ENCODE measurements at places on chromosomes 7 and 10. TPM values are rescaled to one million over a fixed set of nuclear protein-coding genes. Genes with fewer than 3 reads are reported as not detected.
A peak's percentile ranks its signal among the peaks of the same experiment; 100 is the strongest.

- no peak for DNase-seq
These were observed 120.9 kb upstream of the EGFR start for GRCh38 chr7:54897891-54898290.

GRCh38 chr10:44685747-44686146 is 225.4 kb upstream of the TMEM72 start:
- DNase-seq = no peak

DNA sequence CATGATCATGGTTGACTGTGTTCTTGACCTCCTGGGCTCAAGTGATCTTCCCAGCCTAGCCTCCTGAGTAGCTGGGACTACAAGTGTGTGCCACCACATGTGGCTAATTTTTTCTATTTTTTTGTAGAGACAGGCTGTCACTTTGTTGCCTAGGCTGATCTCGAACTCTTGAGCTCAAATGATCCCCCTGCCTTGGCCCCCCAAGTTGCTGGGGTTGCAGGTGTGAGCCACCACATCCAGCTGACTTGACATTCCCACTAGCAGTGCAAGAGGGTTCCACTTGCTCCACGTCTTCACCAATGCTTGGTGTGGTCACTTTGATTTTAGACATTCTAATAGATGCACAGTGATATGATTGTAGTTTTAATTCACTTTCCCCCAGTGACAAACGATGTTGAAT is 25.1 kb downstream of the CYP26A1 start:
- no peak for DNase-seq

- DNase-seq = no peak
These were observed 356.8 kb downstream of the GLRX3 start for GRCh38 chr10:130493021-130493420.

DNA sequence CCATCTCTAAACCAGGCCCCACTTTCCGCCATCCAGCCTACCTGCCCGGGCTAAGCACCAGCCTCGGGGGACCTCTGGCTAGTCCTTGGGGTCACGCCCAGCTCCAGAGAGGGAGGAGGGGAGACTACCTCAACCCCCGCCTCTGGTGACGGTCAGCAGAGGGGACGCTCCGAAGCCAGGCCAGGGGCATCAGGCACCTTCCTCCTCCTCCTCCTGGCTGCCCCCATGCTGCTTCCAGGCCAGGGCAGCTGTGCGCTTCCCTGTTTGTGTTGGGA is 4.0 kb upstream of the SMARCD3 start:
- DNase-seq = no peak

DNA sequence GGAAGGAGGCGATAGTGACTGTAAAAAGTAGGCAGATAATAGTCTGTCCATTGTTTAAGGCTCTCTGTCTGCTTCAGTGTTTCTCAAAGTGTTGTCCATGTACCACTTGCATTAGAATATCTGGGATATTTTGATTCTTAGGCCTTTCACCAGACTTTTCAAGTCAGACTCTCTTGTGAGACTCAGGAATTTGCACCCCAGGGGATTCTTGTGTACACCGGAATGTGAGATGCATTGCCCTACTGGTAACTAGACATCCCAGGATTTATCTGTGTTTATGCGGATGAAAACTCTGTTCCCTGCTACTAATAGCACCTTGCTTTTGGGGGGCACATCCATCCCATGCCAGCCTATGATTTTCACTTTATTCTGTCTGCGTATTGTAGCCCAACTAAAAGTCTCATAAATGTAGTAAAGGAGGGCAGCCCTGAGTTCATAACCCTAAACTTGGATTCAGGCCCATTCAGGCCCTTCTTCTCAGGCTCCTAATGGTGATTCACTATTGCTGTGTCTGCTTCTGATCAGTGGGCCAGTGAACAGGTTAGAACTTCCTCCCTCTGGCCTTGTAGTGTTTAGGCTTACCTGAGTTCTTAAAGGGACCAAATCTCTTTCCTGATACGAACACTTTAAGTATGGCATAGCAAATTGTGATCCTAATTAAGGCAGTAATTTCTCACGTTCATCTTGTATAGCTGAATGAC is 71.8 kb upstream of the RPA3 start:
- no peak for DNase-seq

GRCh38 chr10:121324678-121325213 is 273.5 kb downstream of the FGFR2 start:
- DNase-seq = no peak

GRCh38 chr7:141221007-141221612 is 147.2 kb downstream of the TMEM178B start:
- no peak for DNase-seq

DNA sequence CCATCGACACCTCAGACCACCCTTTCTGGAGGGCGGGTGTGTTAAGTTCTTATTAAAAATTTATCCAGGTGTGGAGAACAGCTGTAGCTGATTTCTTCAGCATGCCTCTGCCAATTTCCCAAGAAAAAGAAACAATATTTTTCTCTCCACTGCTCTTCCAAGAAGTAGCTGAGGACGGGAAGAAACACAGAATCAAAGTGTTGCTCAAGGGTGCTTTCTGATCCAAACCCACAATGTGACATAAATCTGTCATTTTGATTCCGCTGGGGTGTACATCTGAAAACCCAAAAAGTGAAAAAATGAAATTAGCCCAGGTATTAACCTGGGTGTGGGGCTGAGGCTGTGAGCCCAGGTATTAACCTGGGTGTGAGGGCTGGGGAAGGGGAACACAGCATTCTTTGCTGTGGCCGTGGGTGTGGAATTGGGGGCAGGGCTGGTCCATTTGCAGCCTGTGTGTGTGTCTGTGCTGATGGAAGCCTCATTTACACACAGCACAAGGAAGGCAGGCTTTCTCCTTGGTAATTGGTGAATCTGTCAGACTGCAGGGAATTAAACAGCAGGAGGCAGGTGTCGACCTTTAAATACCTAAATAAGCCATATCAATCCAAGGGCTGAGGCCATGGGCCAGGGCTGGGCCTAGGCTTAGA is 48.4 kb upstream of the CCDC3 start:
- DNase-seq = no peak

- DNase-seq = no peak
These were observed 154.2 kb downstream of the ARHGAP12 start for GRCh38 chr10:31774299-31774900.

DNA sequence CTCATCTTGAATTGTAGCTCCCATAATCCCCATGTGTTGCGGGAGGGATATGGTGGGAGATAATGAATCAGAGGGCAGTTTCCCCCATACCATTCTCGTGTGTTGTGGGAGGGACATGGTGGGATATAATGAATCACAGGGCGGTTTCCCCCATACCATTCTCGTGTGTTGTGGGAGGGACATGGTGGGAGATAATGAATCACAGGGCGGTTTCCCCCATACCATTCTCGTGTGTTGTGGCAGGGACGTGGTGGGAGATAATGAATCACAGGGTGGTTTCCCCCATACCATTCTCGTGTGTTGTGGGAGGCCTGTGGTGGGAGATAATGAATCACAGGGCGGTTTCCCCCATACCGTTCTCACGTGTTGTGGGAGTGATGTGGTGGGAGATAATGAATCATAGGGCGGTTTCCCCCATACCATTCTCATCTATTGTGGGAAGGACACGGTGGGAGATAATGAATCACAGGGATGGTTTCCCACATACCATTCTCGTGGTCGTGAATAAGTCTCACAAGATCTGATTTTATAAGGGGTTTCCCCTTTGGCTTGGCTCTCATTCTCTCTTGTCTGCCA is 271.0 kb downstream of the MAD1L1 start:
- DNase-seq = peak; percentile 84

- DNase-seq = no peak
These were observed 104.0 kb downstream of the GRM3 start for GRCh38 chr7:86747698-86748097.

GRCh38 chr7:28389504-28390395 is 22.6 kb upstream of the CREB5 start:
- peak; percentile 56 for DNase-seq

- DNase-seq = no peak
These were observed 179.5 kb upstream of the KLF6 start for GRCh38 chr10:3964516-3964915.

DNA sequence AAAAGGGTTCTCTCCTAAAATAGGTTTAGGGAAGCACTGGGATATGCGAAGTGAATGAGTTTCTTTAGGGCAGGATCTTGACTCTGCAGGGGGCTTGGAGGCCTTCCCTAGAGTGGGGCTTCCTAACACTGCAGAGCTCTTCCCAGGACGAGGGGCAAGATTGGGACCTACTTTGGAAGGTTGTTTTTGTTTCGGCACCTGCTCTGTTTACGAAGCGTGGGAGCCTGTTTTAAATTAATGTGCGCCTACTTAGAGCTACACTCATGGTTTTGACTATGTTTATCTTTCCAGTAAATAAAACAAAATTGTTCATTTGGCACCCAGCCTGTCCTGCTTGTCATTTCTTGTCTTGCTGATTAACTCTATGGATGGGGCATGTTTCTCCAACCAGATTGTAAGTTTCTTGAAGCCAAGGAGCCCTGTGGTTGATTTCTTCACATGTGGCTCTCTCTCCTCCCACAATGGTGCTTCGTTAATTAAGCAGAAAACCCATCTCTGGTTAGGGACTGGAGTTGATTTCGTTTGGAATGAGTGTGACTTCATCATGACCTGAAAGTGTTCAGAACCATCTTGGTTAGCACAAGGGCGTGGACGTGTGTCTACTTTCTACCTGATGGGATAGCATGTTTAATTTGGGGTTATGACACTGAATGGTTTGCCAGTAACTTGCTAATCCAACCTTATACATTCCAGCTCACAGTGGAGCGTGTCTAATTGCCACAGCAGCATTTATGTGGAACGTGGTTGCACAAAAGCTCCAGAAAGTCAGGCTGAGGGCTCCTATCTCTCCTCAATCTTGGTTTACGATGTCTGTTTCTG is 98.1 kb downstream of the TCF7L2 start:
- no peak for DNase-seq

DNA sequence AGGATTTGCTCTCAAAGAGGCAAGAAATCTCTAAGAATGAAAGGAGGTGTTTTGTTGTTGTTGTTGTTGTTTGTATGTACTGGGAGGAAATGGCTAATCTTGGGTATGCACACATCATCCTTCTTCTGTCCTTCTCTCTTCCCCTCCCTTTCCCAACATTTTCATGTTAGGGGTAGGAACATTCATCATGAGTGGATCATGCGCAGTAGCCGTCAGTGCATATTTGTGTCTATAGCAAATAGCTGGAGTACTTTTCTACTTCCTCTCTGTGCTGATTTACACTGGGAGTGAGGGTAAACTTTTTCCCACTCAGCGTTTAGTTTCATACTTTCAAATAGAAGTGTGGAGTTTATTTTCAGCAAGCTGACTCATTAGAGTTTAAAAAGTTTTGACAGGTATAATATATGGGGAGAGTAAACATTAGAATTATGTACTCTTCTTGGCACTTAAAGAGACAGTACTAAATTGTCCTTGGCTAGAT is 80.5 kb upstream of the PRKG1 start:
- DNase-seq = no peak

Gene CDHR3
- total RNA-seq = 0.74 TPM

Gene PNLIPRP1
- not detected for total RNA-seq

Gene OIT3
- not detected for total RNA-seq

Gene IRF5
- 0.60 TPM for total RNA-seq

Gene INMT
- 0.06 TPM for total RNA-seq
